NCI-H1417 (cell line): ENCODE measurements at places on chromosomes 16 and 17.

- no peak for DNase-seq
Observed at GRCh38 chr16:88286301-88286923, 96.3 kb upstream of the ZNF469 start.

DNA sequence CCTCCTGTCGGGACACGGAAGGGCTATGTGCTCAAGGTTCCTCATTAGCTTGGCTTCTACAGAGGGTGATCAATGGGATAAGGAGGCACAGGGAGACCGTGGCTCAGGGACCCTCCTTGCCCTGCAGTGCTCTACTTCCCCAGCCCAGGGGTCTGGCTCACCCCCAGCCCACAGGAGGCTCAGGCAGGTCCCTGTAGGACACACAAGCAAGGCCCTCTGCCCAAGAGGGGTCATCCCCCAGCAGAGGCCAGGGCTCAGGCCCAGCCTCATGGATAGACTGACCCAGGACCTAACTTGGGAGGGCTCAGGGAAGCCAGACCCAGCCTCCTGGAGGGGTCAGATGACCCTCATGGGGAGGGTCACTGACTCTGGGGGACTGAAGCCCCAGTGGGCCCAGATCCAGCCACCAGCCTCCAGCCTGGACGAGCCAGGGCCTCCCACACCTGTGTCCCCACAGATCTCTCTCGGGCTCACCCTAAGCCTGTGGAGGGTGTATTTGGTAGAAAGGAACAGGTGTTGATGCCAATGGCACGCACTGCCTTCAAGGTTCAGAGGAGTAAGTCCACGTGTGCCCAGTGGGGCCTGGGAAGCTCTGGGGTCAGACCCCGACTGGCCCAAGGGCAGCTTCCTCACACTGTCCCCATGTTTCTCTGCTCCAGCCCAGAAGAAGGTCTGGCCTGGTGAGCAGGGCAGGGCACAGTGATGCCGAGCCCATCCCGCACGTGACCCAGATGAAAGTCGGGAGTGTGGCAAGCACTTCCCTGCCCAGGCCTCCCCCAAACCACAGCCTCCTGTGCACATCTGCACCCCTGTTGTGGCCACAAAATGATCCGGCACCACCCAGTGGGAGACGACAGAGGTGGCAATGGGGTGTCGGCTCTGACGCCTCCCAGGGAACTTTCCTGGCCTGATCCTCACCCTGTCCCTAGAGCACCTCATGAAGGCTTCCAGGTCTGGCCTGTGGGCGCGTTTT lies 10.9 kb upstream of the KRTAP17-1 start:
- no peak for DNase-seq

GRCh38 chr17:66214884-66215528 lies 14.2 kb downstream of the APOH start:
- peak; percentile 8 for DNase-seq

DNA sequence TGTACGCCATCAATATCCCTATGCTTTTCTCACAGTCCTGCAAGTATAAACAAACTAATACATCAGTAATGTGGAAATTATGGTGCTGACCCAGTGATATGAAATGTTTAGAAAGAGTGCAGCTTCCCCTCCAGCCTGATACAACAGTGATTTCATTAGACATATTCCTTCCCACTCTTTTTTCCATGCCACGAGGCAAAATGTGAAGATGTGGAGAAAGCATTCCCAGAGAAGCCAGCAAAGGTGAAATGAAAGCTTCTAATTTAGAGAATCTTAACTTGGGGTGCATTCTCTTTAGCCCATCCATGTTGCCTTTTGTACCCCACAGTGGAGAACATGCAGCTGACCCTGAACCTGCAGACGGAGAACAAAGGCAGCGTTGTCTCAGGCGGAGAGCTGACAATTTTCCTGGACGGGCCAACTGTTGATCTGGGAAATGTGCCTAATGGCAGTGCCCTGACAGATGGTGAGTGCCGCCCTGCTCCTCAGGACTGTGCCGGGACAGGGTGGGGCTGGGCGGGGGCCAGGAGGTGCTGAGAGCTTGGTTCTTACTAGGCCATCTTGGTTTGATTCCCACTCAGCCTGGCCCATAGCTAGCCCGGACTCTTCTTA lies 77.8 kb downstream of the WWP2 start:
- DNase-seq, result no peak

DNA sequence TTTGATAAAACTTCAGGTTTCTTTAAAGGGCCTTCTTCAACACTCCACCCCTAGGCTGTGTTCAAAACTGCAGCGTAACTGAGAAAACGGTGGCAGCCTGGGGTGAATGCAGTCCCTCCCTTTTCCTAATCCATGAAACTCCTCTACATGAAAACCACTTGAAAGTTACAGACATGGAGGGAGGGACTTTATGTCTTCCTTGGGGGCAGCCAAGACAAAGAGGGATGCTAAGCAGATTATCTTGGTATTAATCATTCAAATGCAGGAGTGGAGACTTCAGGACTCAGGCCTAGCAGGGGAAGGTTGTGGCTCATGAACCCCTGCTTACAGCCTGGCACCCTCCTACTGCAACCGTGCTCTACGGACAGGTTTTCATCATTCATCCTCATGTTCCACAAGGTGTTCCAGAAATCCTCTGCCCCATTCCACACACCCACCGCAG lies 46.8 kb downstream of the RNF112 start:
- DNase-seq, result no peak

- DNase-seq, result no peak
Observed at GRCh38 chr16:58863042-58863441, 128.9 kb upstream of the GOT2 start.

DNA sequence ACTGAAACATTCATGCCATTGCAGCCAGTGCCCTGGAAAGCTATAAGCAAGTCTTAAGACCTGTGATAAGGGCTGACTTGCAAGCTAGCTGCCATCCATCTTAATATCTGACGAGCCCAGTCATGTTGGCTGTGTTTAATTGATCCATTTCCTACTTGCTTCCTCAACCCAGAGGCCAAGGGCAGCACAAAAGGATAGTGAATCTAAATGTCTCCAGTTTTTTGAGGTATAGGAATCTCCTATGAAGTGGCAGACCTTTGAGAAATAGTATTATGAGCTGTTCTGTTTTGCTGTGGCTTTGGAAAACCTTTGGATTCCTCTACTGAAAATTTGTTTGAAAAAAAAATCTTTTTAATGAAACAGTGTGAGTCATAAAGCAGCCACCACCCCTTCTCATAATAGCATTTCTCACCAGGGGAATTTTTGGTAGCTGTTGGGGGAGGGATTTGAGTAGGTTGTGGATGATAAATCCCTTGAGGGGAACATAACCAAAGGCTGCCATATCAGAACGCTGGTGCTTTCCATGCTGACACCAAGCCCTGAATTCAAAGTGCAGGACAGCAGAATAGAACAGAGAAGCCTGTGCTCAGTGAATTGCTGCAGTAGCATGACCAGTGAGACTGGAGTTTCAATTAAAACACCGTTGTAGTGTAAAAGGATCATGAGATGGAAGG lies 12.9 kb downstream of the ZNRF1 start:
- no peak for DNase-seq

DNA sequence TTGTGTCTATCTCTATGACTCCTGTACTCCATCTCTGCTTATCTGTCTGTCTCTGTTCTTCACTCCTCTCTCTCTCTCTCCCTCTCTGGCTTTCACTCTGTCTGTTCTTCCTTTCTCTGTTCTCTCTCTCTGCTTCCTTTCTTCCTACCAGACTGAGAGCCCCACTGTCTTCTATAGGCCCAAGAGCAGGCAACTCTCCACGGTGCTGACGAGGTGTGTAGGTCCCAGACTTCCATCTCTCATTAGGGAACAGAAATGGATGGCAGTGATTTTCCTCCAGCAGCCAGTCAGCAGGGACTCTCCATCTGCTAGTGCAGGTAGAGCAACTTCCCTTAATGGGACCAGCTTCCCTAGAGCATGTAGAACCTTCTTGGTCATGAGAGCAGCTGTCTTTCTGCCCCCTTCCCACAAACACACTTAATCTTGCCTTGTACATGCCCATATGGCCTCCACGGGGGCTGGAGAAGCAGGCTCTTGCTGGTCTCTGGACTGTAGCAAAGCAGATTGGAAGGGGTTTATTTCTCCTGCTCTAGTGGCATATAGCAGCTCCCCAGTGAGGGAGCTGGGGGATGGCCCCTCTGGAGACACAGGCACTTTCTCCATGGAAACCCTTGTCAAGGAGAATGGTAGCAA lies 47.8 kb upstream of the NLRP1 start:
- DNase-seq, result no peak

GRCh38 chr17:36650096-36650775 lies 48.9 kb downstream of the MRM1 start:
- DNase-seq, result no peak

GRCh38 chr16:29834079-29834478 lies 13.8 kb downstream of the MVP start:
- DNase-seq, result no peak

DNA sequence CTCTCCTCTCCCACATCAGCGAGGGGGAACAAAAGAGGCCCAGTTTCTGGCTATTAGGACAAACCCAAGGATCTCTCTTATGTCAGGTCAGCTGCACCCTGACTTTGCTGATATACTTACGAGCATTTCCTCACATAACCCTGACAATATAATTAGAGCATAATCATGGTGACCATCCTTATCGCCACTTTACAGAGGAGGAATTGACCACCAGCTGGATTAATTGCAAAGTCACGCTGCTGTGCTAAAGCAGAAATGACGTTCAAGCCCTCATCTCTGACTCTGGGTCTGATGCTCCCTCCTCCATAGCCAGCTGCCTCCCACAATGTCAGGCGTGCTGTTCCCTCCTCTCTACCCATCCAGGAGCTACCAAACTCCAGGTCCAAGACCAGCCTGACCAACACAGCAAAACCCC lies 42.6 kb downstream of the TRARG1 start:
- DNase-seq, result peak; percentile 28

DNA sequence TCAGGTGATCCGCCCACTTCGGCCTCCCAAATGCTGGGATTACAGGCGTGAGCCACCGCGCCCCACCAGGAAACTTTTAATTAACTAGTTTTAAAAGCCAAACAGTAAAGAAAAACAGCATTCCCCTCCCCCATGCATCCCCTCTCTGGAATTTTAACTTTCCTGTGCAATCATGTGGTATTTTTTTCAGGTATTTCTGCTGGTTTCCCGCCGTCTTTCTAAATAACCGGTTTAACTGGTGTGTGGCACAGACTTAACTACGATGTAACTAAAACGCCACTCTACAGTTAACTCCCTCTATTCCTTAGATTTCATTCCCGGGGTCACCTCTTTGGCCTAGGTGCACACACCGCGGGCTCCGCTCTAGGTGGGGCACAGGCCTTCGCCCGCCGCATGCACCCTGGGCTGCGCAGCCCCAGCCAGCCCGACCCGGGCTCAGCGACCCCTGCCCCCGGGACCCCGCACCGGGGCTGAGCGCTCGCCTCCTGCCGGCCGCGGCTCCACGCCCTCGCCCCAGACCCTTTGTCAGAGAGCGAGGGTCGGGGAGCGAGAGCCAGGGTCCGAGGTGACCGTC lies 15.1 kb upstream of the UTP6 start:
- no peak for DNase-seq

DNA sequence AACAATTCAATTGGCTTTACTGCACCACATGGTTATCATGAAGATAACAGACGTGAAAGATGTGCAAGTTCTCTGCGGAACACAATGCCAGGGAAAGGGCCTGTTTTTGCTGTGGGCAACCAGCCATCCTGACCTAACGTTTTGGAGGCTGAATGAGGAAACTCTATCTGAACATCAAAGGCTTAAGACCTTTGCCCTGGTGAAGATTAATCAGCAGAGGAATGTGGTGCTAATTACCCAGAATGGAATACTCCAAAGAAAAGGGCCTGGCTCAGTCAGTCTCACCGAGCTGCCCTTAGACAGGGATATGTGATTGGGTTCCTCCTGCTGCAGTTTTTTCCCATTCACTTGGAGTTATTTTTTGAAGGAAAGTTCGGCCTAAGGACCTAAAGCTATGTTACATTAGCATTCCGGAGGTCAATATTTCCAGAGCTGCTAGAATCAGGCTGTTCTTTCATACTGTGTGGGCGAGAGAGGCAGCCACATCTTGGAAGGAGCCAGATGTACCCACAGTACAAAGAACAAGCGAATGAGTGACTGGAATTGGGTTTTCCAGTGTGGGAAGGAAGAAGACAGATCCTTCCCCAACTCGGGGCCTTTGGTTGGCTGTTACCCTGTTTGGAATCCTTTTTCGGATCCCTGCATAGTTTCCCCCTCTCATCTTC lies 15.5 kb downstream of the ASIC2 start:
- no peak for DNase-seq

GRCh38 chr17:38403491-38403890 lies 24.8 kb upstream of the ARHGAP23 start:
- DNase-seq, result peak; percentile 74

DNA sequence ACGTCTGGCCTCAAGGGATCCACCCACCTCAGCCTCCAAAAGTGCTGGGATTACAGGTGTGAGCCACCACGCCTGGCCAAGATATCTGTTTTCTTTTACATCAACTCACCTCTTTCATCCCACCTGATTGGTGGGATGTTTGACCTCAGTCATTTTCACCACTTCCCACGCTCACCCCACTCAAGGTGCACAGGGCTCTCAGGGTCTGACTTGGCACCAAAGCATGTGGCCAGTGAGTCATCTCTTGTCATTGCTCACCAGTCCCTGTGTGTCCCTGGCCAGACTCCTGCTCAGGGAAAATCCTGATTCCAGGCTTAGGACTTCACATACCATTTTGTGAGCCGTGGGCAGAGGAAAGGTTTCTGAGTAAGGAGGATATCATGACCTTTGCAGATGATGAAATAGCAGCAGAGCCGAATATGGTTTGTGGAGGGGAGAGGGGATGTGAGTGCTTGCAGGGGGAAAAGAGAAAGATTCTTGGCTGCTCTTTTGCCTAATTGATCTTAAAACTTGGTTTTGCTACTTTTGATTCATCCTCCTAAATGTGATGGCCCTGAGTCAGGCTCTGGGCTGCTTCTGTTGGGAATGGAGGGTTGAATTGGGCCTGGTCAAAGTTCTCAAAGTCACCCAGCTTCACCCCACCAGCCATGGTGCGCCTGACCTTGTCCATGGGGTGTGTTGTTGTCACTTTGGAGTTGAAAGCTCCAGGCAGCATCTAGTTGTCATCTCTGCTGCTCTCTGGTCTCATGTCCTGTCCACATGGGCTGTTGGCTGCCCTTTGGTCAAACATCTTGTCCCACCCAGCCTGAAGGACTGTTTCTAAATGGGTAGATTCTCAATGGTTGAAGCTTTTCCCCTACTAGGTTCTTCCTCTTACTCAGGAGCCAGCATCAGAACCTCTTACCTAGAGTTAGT lies 6.0 kb upstream of the KCNH6 start:
- no peak for DNase-seq

- DNase-seq, result no peak
Observed at GRCh38 chr16:12742741-12743140, 60.9 kb downstream of the CPPED1 start.

GRCh38 chr16:85856585-85856984 lies 42.4 kb upstream of the IRF8 start:
- no peak for DNase-seq

- DNase-seq, result no peak
Observed at GRCh38 chr16:23290189-23291062, 11.7 kb upstream of the SCNN1B start.

- no peak for DNase-seq
Observed at GRCh38 chr16:87153326-87153725, 163.9 kb downstream of the C16orf95 start.
